ENCODE measurements at places on chromosomes 12 and 14. TPM values are rescaled to one million over a fixed set of nuclear protein-coding genes. Genes with fewer than 3 reads are reported as not detected.

SARNP gene
- total RNA-seq: 53.0 TPM

OTOGL gene
- 0.27 TPM for total RNA-seq

CYP27B1 gene
- total RNA-seq: 0.80 TPM

WDHD1 gene
- total RNA-seq: 22.6 TPM

COL2A1 gene
- 1.1 TPM for total RNA-seq

DNA sequence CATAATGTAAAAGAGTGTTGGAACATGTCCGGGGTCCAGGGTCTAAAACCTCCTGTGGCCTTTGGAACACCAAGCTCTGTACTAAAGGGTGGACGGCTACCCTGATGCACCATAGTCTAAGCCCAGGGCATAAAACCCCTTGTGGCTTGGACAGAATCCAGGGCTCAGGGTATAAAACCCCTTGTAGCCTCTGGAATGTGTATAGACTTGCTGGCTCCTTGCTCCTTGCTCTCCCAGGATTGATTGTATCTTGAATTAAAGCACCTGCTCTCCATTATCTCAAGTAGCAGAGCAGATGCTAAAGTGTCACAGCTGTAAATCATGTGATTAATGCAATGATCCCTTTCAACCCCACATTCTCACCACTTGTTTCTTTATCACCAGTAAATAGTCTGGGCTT, 556.5 kb downstream of the LRFN5 start:
- no peak overlapping the region for H3K27ac ChIP-seq
- no peak for DNase-seq
- no peaks in the 10 kb centered on the region for H3K36me3 ChIP-seq
- no peaks in the 10 kb centered on the region for H3K27me3 ChIP-seq
- no peaks in the 10 kb centered on the region for H3K4me1 ChIP-seq

GRCh38 chr12:53567961-53568808, 58.0 kb downstream of the ATF7 start:
- no peaks in the 10 kb centered on the region for H3K4me1 ChIP-seq
- H3K27ac ChIP-seq: no peak overlapping the region
- no peaks in the 10 kb centered on the region for H3K36me3 ChIP-seq
- H3K27me3 ChIP-seq: no peaks in the 10 kb centered on the region
- no peak overlapping the region for H3K4me3 ChIP-seq
- no peak for DNase-seq

GRCh38 chr12:76916170-76916540, 37.3 kb upstream of the CSRP2 start:
- no peaks in the 10 kb centered on the region for H3K27me3 ChIP-seq
- H3K36me3 ChIP-seq: no peaks in the 10 kb centered on the region
- no peak overlapping the region for H3K27ac ChIP-seq

GRCh38 chr14:35045798-35046047, 349 bp upstream of the FAM177A1 start:
- no peak for DNase-seq
- H3K4me1 ChIP-seq: peaks cover 12% of the 10 kb centered on the region
- peak overlapping the region; percentile 75 for H3K4me3 ChIP-seq

GRCh38 chr12:127579446-127579845, 687.5 kb upstream of the TMEM132C start:
- no peak overlapping the region for H3K4me3 ChIP-seq
- H3K36me3 ChIP-seq: no peaks in the 10 kb centered on the region
- no peaks in the 10 kb centered on the region for H3K27me3 ChIP-seq

DNA sequence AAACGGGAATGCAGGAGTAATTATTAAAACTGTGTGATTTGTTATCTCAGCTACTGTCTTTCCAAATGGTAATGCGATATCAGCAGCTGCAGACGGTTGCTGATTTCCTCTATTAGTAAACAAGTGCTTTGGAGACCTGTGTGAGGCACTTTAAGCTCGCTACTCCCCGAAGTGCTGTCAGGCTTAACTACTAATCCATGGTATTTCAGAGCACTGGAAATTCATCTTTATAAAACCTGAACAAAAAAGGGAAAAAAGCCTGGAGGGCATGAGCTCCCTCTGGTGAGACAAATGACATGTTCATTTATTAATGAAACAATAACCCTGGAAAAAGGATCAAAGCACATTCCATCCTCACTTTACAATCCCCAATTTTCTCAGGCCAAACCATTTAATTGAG, 143.6 kb upstream of the OTX2 start:
- H3K27me3 ChIP-seq: no peaks in the 10 kb centered on the region
- DNase-seq: no peak
- no peak overlapping the region for H3K4me3 ChIP-seq
- H3K36me3 ChIP-seq: no peaks in the 10 kb centered on the region
- H3K27ac ChIP-seq: no peak overlapping the region

DNA sequence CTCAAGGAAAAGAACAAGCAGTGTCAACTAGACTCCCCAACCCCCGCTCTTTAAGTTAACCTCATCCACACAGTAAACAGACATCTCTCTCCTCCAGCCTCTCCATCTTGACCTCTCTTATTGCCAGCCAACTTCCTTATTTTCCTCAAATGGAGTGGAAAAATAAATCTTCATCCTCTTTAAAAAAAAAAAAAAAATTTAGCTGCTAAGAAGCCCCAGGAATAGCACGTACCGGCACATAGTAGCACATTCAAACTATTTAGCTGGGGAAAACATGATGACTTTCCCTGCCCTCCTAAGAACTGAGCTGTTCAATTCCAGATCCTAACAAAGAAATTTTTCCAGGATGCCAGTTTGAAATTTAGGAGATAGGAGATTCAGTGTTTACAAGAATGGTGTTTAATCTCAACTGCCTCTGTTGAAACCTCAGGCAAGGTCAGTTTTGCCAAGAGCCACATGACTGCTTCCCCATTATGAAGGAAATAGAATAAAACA, 90.8 kb downstream of the EPS8 start:
- H3K4me3 ChIP-seq: no peak overlapping the region
- peak; percentile 66 for DNase-seq
- peak overlapping the region; percentile 62 for H3K27ac ChIP-seq
- no peaks in the 10 kb centered on the region for H3K27me3 ChIP-seq
- H3K4me1 ChIP-seq: peaks cover 5% of the 10 kb centered on the region
- H3K36me3 ChIP-seq: no peaks in the 10 kb centered on the region

DNA sequence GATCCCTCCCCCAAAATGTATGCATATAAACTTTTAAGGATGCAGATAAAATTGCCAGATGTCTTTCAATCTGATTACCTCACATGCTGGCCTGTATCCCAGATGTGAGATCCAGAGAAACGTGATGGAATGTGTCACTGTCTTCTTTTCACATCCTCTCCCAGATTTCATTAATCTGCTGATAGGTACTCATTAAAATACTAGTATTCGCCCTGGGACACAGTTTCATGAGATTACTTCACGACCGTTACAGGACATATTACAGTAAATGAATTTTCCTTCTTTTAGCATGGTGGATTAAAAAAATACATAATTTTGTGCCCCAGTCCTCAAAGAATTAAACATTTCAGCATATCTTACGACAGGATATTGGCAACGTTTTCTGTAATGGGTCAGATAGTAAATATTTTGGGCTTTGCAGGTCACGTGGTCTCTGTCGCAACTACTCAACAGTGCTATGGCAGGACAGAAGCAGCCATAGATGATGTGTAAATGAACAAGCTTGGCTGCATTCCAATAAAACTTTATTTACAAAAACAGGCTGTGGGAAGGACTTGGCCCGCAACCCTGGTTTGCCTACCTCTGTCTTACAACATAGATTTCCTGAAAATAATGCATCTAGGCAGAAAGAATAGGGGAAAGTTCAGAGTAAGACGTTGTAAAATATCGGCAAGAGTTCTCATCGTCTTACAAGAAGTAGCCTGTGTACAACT, 156.0 kb upstream of the DIO3 start:
- no peaks in the 10 kb centered on the region for H3K36me3 ChIP-seq
- DNase-seq: no peak
- no peaks in the 10 kb centered on the region for H3K27me3 ChIP-seq
- H3K4me3 ChIP-seq: no peak overlapping the region
- H3K4me1 ChIP-seq: no peaks in the 10 kb centered on the region

- no peak for DNase-seq
- no peaks in the 10 kb centered on the region for H3K36me3 ChIP-seq
- H3K27me3 ChIP-seq: no peaks in the 10 kb centered on the region
- H3K4me3 ChIP-seq: no peak overlapping the region
- H3K4me1 ChIP-seq: no peaks in the 10 kb centered on the region
These were observed 47.4 kb downstream of the RTN1 start for GRCh38 chr14:59823179-59823578.

DNA sequence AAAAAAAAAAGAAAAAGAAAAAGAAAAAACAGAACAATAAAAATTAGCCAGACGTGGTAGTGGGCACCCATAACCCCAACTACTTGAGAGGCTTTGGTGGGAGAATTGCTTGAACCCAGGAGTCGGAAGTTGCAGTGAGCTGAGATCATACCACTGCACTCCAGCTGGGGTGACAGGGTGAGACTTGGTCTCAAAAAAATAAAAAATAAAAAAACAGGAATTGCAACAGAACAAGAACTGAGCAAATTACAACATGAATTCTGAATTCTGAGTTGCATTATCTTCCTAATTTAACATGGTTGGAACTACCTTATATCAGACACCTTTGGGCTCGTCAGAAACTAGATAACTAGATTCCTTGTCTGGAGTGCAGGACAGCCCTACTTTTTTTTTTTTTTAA, 53.3 kb upstream of the NR2C1 start:
- no peaks in the 10 kb centered on the region for H3K4me1 ChIP-seq
- no peaks in the 10 kb centered on the region for H3K36me3 ChIP-seq
- DNase-seq: no peak
- H3K27ac ChIP-seq: no peak overlapping the region

DNA sequence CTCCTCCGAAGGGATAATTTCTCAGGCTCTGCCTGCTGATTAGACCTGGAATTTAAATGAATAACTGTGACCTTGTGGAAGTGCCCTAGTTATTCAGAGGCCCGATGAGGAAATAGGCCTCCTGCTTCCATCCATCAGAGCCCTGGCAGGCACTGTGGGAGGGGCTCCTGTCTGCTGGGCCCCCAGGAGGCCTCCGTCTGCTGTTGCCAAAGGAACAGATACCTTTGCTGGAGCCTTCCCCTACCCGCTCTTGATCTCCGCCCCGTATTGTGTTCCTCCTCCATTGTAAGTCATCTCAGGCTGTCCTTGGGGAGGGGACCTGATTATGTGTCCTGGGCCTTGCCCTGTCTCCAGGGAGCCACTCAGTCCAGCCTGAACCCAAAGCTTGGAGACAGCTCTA, 112.3 kb downstream of the NRXN3 start:
- no peaks in the 10 kb centered on the region for H3K4me1 ChIP-seq
- H3K36me3 ChIP-seq: no peaks in the 10 kb centered on the region
- no peaks in the 10 kb centered on the region for H3K27me3 ChIP-seq
- no peak for DNase-seq
- H3K4me3 ChIP-seq: no peak overlapping the region

- H3K4me3 ChIP-seq: no peak overlapping the region
- H3K4me1 ChIP-seq: no peaks in the 10 kb centered on the region
- no peak overlapping the region for H3K27ac ChIP-seq
These were observed 16.3 kb downstream of the DYNC1H1 start for GRCh38 chr14:101980700-101981099.

DNA sequence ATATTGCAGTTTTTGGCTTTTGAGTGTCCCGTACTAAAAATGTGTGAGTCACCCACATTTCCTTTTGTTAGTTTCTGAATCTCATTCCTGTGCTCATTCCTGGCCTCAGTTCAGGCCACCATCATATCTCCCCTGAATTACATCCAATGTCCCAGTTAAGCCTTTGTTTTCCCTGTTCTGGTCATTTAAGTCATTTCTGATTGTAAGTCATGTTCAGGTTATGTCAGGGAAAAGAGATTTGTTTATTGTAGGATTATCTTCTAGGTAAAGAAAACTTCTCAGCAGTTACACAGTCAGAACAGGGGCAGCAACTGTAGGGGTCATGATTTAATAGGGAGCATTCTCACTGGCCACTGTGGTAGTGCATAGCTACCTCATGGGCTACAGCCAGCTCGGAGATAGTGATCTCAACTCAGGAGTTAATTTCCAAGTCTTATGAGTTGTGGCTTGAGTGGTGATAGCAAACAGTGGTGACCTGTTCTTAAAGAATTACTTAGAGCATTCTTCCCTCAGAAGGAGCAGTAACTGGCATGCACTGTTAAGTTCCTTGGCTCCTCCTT, 6.7 kb downstream of the DDX47 start:
- no peak for DNase-seq
- peaks cover 9% of the 10 kb centered on the region for H3K4me1 ChIP-seq
- H3K4me3 ChIP-seq: no peak overlapping the region

GRCh38 chr12:28925719-28926376, 223.2 kb upstream of the FAR2 start:
- no peaks in the 10 kb centered on the region for H3K36me3 ChIP-seq
- no peak overlapping the region for H3K4me3 ChIP-seq
- H3K4me1 ChIP-seq: no peaks in the 10 kb centered on the region
- DNase-seq: no peak
- H3K27ac ChIP-seq: no peak overlapping the region
- no peaks in the 10 kb centered on the region for H3K27me3 ChIP-seq

DNA sequence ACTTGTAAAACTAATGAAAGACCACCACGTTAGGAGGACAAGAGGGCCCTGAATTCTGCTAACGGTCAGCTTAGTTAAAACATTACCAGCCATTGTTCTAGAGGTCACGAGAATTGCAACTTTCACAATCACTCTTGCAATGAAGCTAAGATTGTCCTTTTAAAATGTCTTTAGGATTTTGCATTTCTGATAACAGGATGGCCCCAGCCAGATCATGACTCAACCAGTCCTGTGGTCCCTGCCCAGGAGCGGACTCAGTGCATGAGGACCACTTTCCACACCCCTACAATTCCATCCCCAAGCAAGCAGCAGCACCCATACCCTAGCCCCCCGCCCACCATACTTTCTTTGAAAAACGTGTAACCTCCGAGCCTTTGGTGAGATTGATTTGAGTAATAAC, 28.7 kb downstream of the HSP90AA1 start:
- no peak overlapping the region for H3K27ac ChIP-seq
- H3K4me1 ChIP-seq: no peaks in the 10 kb centered on the region
- no peak overlapping the region for H3K4me3 ChIP-seq
- no peak for DNase-seq

DNA sequence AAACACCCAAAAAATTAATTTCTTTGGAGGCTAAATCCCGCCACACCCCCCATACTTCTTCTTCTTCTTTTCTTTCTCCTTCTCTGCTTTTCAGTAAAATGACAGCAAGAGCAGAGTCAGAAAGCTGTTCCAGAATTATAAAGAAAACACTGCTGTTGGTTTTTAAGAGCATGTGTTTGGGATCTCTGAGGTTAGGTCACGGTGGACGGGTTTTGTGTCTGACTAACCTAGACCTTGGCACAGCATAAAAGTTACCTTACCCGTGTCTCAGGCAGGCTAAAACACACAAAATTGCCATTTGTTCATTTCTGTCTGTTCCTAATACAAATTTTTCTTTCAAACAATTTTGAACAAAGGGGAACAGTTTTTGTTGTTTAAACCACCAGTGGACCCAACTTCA, 540.8 kb downstream of the NRXN3 start:
- no peak overlapping the region for H3K27ac ChIP-seq
- H3K36me3 ChIP-seq: no peaks in the 10 kb centered on the region
- H3K4me1 ChIP-seq: no peaks in the 10 kb centered on the region

DNA sequence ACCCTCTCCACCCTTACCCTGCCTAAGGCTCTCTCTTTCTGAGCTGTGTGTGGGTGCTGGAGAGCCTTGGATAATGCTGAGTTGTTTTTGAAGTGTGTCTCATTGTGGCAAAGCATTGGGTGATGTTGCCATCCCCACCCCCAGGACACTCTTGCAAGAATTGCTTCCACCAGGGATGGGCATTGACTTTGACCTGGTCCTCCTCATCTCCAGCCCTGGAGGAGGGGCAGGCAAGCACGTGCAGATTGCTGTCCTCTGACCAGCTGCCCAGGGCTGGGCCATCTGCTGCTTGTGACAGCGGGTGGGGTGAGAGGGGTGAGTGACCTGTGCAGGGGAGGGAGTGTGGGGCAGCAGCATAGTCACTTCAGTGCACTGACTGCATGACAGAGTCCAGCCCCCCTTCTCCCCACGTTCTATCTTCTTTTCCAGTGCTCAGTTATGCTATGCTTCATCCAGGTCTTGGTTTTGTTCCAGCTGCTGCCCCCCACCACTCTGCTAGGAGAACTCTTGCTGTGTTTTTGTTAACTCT, 26.2 kb downstream of the SUSD6 start:
- peak; percentile 66 for DNase-seq
- H3K4me1 ChIP-seq: peaks cover 27% of the 10 kb centered on the region
- peak overlapping the region; percentile 64 for H3K27ac ChIP-seq
